ENCODE measurements at places on chromosomes 4 and X.

GRCh38 chrX:38638952-38639529, 77.7 kb downstream of the TSPAN7 start:
- DNase-seq: no peak

- DNase-seq: no peak
These were observed 379.6 kb downstream of the IL15 start for GRCh38 chr4:142016031-142016430.

- DNase-seq: no peak
These were observed 27.1 kb upstream of the MAGEA8 start for GRCh38 chrX:149853925-149854324.

DNA sequence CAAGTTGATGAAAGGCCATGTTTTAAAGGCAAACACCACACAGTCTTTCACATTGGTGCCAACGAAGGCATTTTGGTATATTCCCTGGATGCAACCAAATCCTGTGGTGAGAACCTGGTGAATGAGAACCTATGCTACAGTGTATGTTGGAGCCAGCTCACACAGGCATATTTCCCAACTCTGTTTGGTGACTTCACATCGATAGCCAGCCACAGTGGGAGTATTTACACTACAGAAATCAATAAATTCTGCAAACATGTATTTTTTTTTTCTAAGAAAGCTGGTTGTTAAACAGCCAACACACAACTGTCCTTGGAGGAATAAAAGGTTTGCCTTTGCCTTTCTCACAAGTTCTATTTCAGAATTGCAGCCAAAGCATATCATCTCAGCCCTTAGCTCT, 691.0 kb downstream of the GRID2 start:
- DNase-seq: no peak

GRCh38 chr4:76083386-76083988, 9.0 kb downstream of the ART3 start:
- DNase-seq: no peak

GRCh38 chr4:53730031-53730805, 138.9 kb upstream of the LNX1 start:
- DNase-seq: no peak

DNA sequence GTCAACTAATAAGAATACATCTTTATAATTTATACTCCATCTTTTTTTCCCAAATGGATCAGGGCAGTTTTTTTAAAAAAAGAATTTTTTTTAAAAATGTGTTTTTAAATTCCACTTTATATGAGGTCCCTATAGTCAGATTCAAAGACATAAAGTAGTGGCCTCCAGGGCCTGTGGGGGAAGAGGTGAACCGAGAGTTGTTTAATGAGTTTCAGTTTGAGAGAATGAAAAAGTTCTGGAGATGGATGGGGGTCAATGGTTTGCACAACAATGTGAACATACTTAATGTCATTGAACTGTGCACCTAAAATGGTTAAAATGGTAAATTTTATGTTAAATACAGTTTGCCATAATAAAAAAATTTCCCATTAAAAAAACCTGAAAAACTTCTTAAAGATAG, 53.8 kb downstream of the ZNF827 start:
- DNase-seq: no peak

- no peak for DNase-seq
These were observed 1.5 kb downstream of the P2RY8 start for GRCh38 chrX:1535241-1536041.

- DNase-seq: peak; percentile 69
These were observed 2.7 kb downstream of the PCDH10 start for GRCh38 chr4:133151691-133152329.

GRCh38 chr4:146112389-146112788, 63.1 kb upstream of the LSM6 start:
- no peak for DNase-seq

GRCh38 chr4:13047591-13047990, 436.5 kb downstream of the RAB28 start:
- DNase-seq: no peak

- no peak for DNase-seq
These were observed 91.5 kb upstream of the ZNF827 start for GRCh38 chr4:146029939-146030710.

- DNase-seq: no peak
These were observed 119.9 kb downstream of the EGF start for GRCh38 chr4:110032603-110033002.

DNA sequence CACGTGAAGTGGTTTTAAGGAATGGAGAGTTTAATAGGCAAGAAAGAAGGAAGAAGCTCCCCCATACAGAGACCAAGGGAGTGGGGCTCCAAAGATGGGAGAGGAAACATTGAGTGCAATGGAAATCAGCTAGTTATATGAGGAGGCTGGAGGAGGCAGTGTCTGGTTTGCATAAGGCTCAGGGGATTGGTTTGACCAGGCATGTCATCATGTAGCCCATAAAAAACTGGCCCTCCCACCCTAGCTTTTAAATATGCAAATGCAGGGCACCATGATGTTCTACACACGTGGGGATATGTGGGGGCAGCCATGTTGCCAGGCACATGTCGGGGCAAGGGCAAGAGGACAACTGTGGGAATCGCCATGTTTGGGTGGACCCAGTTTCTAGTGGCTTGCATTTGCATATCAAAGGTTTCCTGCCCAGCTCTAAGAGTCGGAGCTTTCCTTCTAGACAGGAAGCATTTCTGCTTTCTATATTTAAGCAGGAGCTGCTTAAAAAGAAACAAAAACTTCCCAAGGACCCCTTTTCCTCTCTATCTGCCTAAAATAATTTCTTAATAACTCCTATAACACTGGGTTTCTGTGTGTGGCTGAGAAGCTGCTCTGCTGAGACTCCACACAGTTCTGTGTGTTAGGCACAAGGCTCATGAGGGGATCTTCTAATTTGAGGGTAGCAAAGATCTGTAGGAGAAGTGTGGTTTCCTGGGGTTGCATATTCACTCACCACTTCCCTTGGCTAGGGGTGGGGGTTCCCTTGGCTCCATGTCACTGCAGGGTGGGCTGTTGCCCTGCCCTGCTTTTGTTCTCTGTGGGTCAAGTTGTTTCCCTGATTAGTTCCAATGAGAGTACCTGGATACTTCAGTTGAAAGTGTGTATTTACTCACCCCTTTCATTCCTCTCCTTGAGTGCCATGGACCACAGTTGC, 113.5 kb downstream of the VSIG4 start:
- DNase-seq: no peak

DNA sequence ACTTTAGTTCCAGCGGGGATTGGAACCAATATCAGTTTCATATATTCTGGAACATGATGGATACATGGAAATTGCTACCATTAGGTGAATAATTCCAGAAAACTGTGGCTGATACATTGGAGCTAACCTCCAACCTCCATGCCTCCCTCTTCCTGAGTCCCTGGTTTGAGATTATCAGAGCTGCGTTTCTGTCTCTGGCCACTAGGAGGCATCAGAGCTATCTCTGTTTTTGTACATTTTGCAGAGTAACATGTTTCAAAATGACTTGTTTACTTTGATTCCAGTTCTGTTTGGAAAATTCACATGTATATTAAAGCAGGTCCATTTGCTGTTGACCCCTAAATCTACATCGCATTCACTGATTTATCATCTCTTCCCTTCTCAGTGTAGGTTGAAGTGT, 2.4 kb upstream of the RAB40AL start:
- DNase-seq: peak; percentile 14

GRCh38 chr4:40453912-40454311, 118.8 kb downstream of the CHRNA9 start:
- no peak for DNase-seq
